ENCODE measurements at places on chromosomes 2 and 18. TPM values are rescaled to one million over a fixed set of nuclear protein-coding genes. Genes with fewer than 3 reads are reported as not detected.
A peak's percentile ranks its signal among the peaks of the same experiment; 100 is the strongest.

DNA sequence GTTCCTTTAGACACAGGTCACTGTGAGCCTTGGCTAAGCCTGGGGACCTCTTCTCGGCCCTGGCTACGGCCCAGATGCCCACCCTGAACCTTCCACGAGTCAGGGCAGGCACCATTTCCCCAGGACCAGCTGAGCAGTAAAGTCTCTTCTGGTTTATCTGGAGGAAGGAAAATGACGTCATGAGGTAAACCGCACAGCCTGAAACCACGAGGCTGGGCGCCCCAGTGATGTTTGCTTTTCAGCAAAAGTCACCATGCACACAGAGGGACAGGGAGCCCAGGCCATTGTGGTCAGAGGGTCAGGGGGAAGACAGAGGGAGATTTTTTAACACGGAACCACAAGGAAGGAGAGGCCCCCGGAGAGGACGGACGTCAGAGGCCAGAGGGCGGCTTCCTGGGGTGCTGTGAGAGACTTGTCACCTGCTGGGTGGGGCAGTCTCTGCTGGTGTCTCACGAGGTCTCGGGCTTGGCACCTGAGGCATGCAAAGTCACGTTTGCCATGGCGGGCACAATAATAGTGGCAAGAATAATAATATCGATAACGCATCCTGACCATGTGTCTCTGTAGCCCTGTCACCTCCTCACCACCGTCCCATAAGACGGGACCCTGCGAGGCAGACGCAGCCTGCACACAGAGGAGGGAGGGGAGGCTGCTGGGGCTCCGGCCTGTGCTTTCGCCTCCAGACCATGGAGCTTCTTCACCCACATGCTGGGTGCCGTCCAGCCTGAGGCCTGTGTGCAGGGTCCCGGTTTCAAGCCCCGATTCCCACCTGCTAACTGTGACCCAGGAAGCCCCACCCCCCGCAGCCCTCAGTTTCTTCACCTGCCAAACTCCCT lies 33.2 kb upstream of the FOSL2 start:
- DNase-seq, result no peak

GRCh38 chr18:69636529-69637301 lies 236.0 kb downstream of the DOK6 start:
- no peak for DNase-seq

The CARF gene
- 5.3 TPM for total RNA-seq

DNA sequence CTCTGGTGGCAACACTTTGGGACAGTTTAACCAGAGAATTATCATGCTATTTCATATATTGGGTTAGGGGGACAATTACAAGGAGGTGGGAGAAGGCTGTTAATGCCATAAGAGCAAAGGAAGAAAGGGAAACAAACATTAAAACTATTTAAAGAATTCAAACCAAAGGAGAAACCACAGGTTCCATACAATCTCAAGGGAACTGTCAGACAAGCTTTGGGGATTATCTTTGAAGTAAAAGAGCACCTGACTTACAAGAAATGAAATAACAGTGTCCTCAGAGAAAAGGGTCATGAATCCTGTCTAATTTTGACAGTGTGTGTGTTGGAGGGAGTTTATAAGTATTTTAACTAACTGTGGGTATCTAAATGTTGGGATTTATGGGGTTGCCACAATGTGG lies 44.4 kb downstream of the CERS6 start:
- no peak for DNase-seq

DNA sequence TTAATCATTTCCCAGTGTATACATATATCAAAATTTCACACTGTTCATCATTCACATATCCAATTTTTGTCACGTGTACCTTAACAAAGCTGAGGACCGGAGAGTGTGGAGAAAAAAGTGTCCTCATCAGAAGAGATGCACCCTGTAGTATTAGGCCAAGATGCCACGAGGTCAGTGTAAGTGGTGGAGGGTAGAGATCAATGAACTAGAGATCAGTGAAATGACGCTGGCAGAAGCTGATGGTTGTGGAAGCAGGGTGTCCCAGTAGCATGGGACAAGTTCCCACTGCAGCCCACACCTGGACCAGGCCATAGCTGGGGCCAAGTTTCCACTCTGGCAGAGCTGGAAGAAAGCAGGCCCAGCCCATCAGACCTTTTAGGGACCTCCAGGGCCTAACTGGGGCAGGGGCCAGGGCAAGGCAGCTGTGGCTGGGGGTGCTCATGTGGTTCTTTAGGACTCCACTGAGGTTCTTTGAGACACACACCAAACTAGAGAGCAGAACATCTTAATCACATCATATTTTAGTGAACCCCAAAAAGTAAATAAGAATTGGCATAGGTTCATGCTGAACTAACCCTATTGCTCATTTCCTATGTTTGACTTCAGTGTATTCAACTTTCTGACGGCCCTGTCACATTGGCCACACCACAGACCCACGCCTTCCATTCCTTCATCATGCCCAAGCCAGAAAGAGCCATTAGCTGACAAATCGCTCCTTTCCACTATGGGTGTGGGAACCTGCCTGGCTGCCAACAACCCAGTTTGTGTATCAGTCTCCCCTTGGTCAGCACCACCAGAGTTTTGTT lies 21.6 kb upstream of the GPR55 start:
- DNase-seq, result no peak

- no peak for DNase-seq
Measured at GRCh38 chr2:27781496-27781895, 10.0 kb downstream of the MRPL33 start.

DNA sequence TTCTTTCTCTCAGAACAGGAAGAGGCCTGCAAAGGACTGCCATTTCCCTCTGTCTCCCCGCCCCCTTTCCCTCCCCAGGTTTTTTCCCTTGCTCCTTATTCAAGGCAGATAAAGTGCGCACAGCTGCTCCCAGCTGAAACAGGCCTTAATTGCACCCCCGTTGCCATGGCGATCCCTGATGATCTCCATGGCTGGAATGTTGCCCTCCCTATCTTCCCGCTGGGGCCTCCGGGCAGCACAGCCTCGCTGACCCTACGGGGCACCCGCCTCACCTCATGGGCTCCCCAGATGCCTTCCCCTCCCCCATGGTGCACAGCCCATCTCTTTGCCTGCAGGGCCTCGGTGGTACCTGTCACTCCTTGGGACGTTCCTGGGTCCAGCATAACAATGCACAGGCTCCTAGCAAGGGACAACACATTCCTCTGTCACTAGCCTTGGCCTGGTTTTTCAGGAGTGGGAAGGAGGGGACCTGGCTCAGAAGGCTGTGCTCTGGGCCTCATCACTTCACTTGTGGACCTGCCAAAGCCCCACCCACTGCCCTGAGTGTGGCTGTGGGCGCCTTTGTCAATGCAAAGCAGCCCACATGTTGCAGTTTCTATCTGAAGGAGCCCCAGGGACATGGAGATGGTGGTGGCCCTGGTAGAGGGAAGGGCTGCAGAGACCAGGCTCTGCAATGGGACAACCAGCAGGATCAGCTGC lies 115.0 kb downstream of the CELF4 start:
- DNase-seq, result no peak

GRCh38 chr2:16293398-16293797 lies 353.0 kb downstream of the MYCN start:
- DNase-seq, result no peak

The GCG gene
- not detected for total RNA-seq

- no peak for DNase-seq
Measured at GRCh38 chr2:1784986-1785617, 40.8 kb upstream of the PXDN start.

- no peak for DNase-seq
Measured at GRCh38 chr2:236946871-236947270, 138.8 kb upstream of the COPS8 start.

The LIMS4 gene
- 2.8 TPM for total RNA-seq

- DNase-seq, result no peak
Measured at GRCh38 chr2:201904538-201905420, 98.4 kb downstream of the CDK15 start.

DNA sequence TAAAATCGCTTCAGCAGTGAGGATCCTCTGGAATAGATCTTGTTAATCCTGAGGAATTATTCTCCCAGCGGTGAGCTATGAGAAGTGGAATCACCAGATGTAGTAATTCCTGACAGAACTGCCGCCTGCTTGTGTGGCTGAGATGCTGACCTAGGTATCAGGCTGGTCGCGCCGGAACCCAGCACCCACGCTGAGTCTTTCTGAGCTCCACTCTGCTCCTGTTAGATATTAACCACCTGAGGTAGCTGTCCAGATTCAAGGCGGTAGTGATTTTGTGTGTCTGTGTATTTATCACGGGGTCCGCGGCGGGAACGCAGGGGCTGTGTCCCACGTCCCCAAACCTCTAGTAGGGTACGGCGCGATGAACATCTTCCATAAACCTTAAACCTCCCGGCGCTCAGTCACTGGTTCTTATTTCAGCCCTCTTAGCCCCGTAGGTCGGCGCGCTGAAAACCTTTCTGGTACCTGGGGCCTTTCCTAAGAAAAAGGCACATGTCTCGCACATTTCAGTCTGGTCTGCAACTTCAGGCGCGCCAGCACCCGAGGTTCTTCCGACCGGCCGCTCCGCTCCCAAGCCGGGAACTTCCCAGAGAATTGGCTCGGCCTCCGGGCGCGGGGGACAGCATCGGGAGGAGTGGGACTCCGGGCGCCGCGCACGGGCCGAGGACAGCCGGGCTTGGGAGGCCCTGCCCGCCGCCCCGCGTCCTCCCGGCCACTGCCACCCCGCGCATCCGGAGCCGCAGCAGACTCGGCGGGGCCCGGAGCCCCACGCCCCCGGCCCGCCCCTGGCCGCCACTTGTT lies 542 bp upstream of the CNNM3 start:
- no peak for DNase-seq

The SLC4A1AP gene
- 19.2 TPM for total RNA-seq

DNA sequence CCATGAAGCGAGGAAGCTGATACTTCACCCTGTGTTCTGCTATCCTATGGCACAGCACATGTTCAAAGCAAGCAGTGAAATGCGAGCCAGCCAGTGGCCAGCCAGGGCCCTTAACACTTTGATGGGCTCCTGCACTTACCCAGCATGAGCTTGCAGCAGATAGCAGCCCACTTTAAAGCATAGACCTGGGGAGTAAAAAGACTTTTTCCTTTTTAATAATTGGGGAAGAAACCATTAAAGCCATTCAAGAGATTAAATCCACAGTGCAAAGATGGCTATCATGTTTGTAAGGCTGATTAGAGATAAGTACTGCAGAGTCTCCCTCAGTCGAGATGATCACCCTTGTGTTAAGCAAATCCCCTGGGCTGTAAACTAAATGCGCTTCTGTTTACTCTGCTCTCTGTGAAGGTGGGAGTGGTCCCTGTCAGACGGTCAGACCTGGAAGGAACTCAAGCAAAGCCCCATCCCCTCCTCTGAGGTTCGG lies 15.7 kb downstream of the CCBE1 start:
- DNase-seq, result no peak

The SRD5A2 gene
- total RNA-seq, result not detected

DNA sequence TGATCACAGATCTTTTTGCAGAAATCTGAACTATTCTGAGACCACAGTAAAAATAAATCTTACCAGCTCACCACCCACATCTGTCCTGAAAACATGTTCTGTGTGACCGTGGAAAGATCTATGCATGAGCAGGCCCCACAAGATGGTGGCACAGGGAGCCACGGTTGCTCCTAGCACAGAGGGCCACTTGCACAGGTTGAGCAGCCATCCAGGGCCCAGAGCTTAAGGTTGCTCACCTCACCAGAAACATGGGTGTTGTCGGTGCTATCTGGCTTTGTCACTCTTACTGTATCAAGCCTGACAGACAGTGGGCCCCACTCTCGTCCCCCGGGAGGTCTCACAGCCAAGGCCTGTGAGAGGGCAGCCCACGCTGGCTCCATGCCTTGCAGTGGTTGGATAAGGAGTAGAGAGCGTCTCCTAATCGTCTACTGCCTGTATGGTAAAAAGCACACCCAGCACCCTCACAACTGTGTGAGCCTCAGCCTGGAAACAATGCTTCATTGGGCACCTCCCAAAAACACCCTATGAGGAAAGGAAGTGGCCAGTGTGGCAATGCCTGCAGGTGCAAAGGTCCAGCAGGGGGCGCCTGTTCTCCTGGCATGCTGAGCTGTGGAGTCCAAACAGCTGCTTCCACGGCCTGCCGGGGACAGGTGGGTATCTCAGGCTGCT lies 19.6 kb downstream of the TUBB6 start:
- peak; percentile 92 for DNase-seq

DNA sequence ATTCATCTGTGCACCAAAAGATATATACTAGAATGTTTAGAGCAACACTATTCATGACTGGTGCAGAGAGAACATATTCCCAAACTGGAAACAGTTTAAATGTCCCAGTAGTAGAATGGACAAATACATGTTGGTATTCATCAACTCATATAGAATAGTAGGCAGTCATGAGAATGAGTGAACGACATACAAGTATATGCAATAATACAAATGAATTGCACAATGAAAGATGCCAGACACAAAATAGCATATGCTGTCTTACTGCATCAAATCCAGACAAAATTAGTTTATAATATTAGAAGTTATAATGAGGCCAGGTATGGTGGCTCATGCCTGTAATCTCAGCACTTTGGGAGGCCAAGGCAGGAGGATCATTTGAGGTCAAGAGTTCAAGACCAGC lies 8.3 kb upstream of the PRKAG3 start:
- no peak for DNase-seq

The PDE11A gene
- total RNA-seq, result 4.4 TPM

DNA sequence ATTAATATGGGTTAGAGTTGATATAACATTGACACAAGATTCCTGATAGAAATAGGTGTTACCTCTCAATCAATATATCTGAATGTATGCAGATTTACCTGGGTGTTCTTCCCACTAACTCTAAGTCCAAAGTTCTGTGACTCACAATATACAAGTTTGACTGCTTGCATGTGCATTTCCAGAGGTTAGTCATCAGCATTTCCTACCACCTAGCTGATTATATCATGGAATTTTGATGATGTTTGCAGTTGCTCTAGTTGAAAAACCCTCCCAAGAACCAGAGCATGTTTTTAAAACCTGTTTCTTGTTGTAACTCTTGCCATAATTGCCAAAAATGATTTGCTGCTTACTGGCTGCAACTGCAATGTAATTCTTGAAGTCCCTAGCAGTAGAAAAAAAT lies 15.0 kb upstream of the DSG1 start:
- no peak for DNase-seq

- no peak for DNase-seq
Measured at GRCh38 chr2:149050188-149050587, 11.7 kb downstream of the LYPD6B start.

DNA sequence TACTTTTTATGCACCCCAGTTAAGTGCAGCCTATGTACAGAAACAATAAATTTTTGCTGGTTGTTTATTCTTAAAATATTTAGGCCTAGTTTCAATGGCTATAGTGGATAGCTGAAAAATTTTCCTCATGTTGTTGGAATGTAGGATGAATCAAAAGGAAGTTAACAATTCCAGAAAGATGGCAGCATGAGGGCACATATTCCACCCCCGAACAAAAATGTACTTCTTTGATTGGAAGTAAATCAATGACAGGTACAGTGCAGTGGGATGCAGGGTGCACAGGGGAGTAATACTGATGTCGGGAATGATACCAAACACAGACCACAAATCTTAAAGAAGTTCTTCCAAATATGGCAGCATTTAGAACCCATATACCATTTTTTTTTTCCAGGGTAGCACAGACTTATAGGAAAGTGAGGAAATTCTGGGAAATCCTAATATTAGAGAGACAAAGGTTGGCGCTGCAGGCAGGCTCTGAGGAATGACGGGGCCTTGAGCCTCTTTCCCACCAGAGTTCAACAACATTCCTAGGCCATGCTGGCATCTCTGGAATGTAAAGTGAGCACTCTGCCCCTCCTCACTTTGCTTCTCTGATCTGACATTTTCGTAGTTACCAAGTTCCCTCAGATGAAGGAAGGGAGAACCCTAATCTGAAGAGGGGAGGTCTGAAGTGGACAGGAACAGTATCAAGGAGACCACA lies 36.6 kb upstream of the IKZF2 start:
- no peak for DNase-seq

The BMP10 gene
- total RNA-seq, result 0.25 TPM

- no peak for DNase-seq
Measured at GRCh38 chr2:121409966-121410365, 120.7 kb upstream of the RNU4ATAC start.
